Activated CD8-positive, alpha-beta T cell treated with anti-CD3 and anti-CD28 coated beads for 36 hours (primary cell): ENCODE measurements at places on chromosomes 1 and 21. TPM values are rescaled to one million over a fixed set of nuclear protein-coding genes. Genes with fewer than 3 reads are reported as not detected.

Gene SLC45A3
- total RNA-seq = 0.38 TPM

Gene KPRP
- not detected for total RNA-seq

Gene CCDC17
- 1.7 TPM for total RNA-seq

Gene RGL1
- total RNA-seq = 1.2 TPM

Gene CCSAP
- 9.9 TPM for total RNA-seq

Gene TCP10L
- 0.31 TPM for total RNA-seq

Gene S100A1
- total RNA-seq = not detected

Gene DEGS1
- 32.3 TPM for total RNA-seq

Gene PRAMEF14
- total RNA-seq = not detected

Gene PLEKHG5
- total RNA-seq = 1.7 TPM

Gene RGS8
- total RNA-seq = not detected

GRCh38 chr1:23910553-23911246 lies 2.5 kb downstream of the CNR2 start:
- H3K27ac ChIP-seq = peak overlapping the region; percentile 73
- no peaks in the 10 kb centered on the region for H3K27me3 ChIP-seq
- peaks cover 60% of the 10 kb centered on the region for H3K4me1 ChIP-seq
- DNase-seq = peak; percentile 44
- peak overlapping the region; percentile 34 for H3K4me3 ChIP-seq

DNA sequence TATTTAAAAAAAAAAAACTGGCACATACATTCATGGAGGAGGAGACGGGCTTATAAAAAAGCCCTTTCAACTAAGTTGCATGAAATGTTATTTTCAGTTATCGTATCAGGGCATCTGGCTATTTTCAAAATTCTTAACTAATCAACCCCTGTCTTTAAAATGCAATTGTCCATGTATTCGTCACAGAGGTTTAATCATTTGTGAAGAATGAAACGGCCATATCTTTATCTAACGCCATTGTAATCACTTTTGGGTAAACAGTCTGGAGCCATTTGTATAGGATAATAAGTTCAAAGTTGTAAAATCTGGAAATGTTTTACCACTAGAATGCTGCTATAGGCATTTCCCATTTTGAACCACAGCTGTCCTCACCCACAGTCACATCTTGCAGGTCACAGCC lies 30.4 kb downstream of the SLC30A10 start:
- no peaks in the 10 kb centered on the region for H3K36me3 ChIP-seq
- peaks cover 4% of the 10 kb centered on the region for H3K27me3 ChIP-seq
- no peak overlapping the region for H3K27ac ChIP-seq
- H3K4me3 ChIP-seq = no peak overlapping the region

- DNase-seq = peak; percentile 48
- peak overlapping the region; percentile 71 for H3K27ac ChIP-seq
- no peaks in the 10 kb centered on the region for H3K36me3 ChIP-seq
- H3K4me3 ChIP-seq = no peak overlapping the region
These were observed 14.4 kb downstream of the S100A16 start for GRCh38 chr1:153598309-153599172.

- H3K27me3 ChIP-seq = no peaks in the 10 kb centered on the region
- DNase-seq = no peak
- H3K4me3 ChIP-seq = no peak overlapping the region
- no peak overlapping the region for H3K27ac ChIP-seq
- H3K4me1 ChIP-seq = no peaks in the 10 kb centered on the region
- no peaks in the 10 kb centered on the region for H3K36me3 ChIP-seq
These were observed 28.4 kb downstream of the GLIS1 start for GRCh38 chr1:53710584-53710983.

DNA sequence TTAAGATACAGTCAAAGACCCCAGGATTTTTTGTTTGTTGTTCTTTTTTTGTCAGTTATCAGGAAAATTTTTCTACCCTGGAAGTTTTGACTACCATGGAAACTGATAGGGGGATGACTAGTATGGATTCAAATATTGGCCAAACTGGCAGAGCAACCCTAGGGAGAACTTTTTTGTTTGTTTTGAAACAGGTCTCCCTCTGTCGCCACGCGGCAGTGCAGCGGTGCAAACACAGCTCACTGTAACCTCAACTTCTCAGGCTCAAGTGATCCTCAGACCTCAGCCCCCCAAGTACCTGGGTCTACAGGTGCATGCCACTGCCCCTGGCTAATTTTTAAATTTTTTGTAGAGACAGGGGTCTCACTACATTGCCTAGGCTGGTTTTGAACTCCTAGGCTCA lies 46.6 kb downstream of the TOR3A start:
- no peaks in the 10 kb centered on the region for H3K27me3 ChIP-seq
- peak overlapping the region; percentile 77 for H3K27ac ChIP-seq
- peaks cover 31% of the 10 kb centered on the region for H3K4me1 ChIP-seq

GRCh38 chr1:228913626-228914414 lies 178.5 kb downstream of the RHOU start:
- H3K36me3 ChIP-seq = no peaks in the 10 kb centered on the region
- H3K27ac ChIP-seq = no peak overlapping the region
- H3K4me3 ChIP-seq = no peak overlapping the region
- H3K27me3 ChIP-seq = no peaks in the 10 kb centered on the region

DNA sequence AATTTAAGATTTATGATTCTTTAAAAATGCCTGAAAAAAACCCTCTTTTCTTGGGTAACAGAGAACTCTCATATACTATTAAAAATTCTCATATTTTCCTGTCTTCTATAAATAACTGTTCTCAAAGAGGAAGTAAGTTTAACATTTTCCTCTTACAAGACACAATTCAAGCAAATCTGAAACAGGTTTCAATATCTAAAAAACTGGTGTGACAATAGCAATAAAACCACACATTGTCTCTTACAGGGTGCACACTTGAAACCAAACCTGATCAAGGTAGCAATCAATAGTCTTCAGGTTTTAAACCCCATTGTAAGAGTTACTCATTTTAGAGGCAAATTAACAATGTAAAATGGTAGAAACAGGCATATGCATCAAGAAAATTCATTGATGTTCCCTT lies 28.0 kb downstream of the FUBP1 start:
- H3K27me3 ChIP-seq = no peaks in the 10 kb centered on the region
- no peak for DNase-seq
- H3K4me1 ChIP-seq = peaks cover 50% of the 10 kb centered on the region
- H3K36me3 ChIP-seq = peaks cover 57% of the 10 kb centered on the region

DNA sequence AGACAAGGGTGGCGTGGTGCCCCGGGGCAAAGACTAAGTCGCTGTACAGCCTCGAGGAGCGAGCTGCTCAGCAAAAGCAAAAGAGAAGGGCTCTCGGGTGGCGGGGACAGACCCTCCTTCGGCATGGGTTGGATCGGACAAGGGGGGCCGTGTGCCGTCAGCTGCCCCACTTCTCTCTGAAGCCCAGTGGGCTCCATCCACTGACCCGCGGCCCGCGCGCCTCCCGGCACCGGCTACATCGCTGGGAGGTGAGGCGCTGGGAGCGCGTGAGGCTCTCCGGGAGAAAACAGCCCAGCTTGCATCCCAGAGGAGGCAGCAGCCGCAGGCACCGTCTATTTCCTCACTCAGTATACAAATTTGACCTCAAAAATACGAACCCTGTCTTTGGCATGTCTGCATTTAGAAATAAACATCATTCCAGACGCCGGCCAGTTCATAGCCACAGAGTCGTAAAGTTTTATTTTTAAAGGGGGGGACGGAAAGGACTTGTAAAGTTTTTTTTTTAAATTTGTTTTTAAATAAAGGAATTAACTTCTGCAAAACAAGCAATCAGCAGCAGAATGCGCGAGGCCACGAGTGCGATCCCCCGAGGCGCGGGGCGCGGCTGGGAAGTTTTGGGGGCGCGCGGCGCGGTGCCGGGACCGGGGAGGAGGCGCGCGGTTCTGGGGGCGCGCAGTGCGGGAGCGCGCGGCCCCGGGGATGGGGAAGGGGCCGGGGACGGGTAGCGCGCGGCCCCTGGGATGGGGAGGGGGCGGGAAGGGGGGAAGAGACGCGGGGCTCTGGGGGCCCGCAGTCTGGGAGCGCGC lies 689 bp upstream of the GPR137B start:
- H3K27ac ChIP-seq = peak overlapping the region; percentile 23
- peak; percentile 34 for DNase-seq
- H3K36me3 ChIP-seq = peaks cover 14% of the 10 kb centered on the region
- H3K4me3 ChIP-seq = peak overlapping the region; percentile 74

GRCh38 chr1:212487774-212488435 lies 55.2 kb downstream of the NENF start:
- no peaks in the 10 kb centered on the region for H3K27me3 ChIP-seq
- no peaks in the 10 kb centered on the region for H3K36me3 ChIP-seq
- H3K27ac ChIP-seq = peak overlapping the region; percentile 2
- H3K4me1 ChIP-seq = no peaks in the 10 kb centered on the region
- H3K4me3 ChIP-seq = no peak overlapping the region

GRCh38 chr21:14071902-14072734 lies 138.6 kb downstream of the LIPI start:
- H3K27ac ChIP-seq = no peak overlapping the region
- H3K27me3 ChIP-seq = no peaks in the 10 kb centered on the region
- no peaks in the 10 kb centered on the region for H3K36me3 ChIP-seq
- DNase-seq = no peak
- no peaks in the 10 kb centered on the region for H3K4me1 ChIP-seq
- H3K4me3 ChIP-seq = no peak overlapping the region

DNA sequence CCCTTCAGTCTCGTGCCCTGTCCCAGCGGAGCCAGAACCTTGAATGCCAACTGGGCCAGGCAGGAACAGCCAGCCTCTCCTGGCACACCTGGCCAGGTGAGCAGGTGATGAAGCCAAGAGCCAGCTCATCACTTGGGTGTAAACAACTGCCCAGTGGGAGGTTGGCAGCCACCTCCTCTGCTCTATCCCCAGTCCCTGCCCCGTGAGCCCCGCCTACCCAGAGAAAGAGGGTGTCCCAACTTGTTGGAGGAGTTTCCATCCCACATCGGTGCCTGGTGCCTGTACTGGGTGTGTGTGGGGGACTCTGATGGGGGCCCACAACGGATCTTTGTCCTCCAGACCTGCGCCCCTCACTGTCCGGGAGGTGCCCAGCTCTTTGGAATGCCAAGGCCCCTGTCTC lies 17.8 kb upstream of the FAM131C start:
- H3K4me3 ChIP-seq = no peak overlapping the region
- peaks cover under 1% of the 10 kb centered on the region for H3K27me3 ChIP-seq
- H3K36me3 ChIP-seq = no peaks in the 10 kb centered on the region
- DNase-seq = no peak
- H3K4me1 ChIP-seq = no peaks in the 10 kb centered on the region
- H3K27ac ChIP-seq = no peak overlapping the region

DNA sequence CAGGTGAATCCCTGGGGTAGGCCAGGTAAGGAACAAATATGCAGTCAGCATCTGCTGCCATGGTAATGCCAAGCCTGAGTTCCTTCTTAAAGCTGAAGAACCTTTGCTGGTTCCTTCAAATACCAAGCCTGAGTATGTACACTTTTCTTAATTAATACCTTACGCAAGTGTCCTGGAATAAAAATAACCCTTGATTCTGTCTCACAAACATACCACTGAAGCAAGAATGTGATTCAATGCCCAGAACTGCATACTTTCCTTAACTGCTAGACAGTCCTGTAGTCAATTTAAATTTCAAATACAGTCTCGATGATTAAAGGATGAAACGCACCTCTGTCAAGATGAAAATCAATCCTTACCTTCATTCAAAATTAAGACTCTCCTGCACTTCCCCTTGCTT lies 634.0 kb upstream of the CHRM3 start:
- DNase-seq = no peak
- H3K4me1 ChIP-seq = no peaks in the 10 kb centered on the region
- H3K36me3 ChIP-seq = no peaks in the 10 kb centered on the region
- H3K27ac ChIP-seq = no peak overlapping the region
- H3K27me3 ChIP-seq = no peaks in the 10 kb centered on the region

DNA sequence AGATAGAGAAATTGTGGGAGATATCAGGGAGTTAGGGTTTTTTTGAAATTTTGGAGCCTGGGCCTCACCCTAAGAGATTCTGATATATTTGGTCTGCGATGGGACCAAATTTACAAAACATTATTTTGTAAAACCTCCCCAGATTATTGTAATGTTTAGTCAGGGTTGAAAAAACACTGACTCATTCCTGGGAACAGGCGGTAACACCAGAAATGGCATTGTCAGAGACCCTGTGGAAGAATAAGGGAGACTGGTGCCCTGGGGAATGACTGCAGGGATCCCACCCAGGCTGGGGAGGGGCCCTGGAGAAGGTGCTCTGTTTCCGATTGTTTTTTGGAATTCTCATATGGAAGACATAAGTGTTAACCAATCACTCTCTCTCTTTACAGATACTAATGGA lies 13.1 kb upstream of the STRIP1 start:
- H3K4me1 ChIP-seq = no peaks in the 10 kb centered on the region
- no peak overlapping the region for H3K27ac ChIP-seq
- peaks cover 36% of the 10 kb centered on the region for H3K36me3 ChIP-seq
- no peaks in the 10 kb centered on the region for H3K27me3 ChIP-seq

GRCh38 chr1:36088577-36089392 lies at the start of gene ADPRS:
Gene ADPRS, plus strand, starts transcription at chr1:36088892. Its CDS starts 13 bp downstream, at chr1:36088905.
- DNase-seq = peak; percentile 92
- peaks cover 14% of the 10 kb centered on the region for H3K27me3 ChIP-seq
- peaks cover 10% of the 10 kb centered on the region for H3K4me1 ChIP-seq
- H3K4me3 ChIP-seq = peak within 1 kb of the TSS; percentile 90
- peaks cover 21% of the 10 kb centered on the region for H3K36me3 ChIP-seq

- no peaks in the 10 kb centered on the region for H3K36me3 ChIP-seq
- no peak overlapping the region for H3K27ac ChIP-seq
- peaks cover 9% of the 10 kb centered on the region for H3K27me3 ChIP-seq
- no peak overlapping the region for H3K4me3 ChIP-seq
These were observed 75.7 kb upstream of the PGBD5 start for GRCh38 chr1:230501849-230502248.

DNA sequence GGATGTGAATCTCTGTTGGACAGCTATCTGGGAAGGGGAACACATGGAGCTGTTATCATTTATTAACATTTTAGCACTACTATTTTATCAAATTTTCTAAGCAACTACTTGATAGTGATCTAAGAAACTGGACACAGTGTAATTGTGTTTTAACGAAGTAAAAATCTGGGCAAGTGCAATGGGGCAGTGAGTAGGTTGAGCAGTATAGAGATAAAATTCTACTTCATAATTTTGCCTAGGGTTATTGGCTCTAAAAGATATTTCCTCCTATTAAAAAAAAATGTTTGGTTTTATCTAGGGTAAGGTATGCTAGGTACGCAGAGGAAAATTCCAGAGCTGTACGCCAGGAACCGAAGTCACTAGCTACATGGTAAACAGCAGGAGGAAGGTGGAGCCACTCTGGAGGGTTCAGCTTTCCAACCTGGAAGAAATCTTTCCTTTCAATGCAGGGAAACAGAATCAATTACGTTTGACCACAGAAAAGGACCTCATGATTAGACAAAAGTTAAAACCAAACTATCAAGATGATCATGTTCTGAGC lies 43.3 kb downstream of the BCAR3 start:
- H3K4me3 ChIP-seq = no peak overlapping the region
- H3K4me1 ChIP-seq = peaks cover 11% of the 10 kb centered on the region
- no peaks in the 10 kb centered on the region for H3K36me3 ChIP-seq
- H3K27ac ChIP-seq = no peak overlapping the region

DNA sequence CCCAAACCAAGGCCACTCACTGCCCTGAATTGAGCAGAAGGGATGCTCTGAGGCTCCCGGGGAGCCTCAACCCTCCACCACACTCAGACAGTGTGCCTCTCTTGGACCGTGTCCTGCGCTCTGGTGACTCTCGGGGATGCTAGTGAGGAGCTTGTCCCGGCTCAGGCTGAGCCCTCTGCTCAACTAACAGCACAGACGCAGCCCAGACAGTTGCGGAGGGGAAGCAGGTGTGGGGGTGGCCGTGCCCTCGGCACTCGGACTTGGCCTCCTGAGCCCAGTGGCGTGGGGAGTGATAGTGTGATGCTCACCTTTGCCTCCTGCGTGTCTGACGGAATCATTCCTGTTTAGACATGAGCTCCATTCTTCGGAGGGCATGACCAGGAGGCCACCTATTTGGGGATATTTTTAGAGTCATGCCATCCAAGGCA lies 15.4 kb upstream of the SLC19A1 start:
- no peak overlapping the region for H3K27ac ChIP-seq
- H3K4me3 ChIP-seq = no peak overlapping the region
- DNase-seq = no peak
- no peaks in the 10 kb centered on the region for H3K27me3 ChIP-seq
